ENCODE measurements at places on chromosomes 2 and 18. TPM values are rescaled to one million over a fixed set of nuclear protein-coding genes. Genes with fewer than 3 reads are reported as not detected.
A peak's percentile ranks its signal among the peaks of the same experiment; 100 is the strongest.

DNA sequence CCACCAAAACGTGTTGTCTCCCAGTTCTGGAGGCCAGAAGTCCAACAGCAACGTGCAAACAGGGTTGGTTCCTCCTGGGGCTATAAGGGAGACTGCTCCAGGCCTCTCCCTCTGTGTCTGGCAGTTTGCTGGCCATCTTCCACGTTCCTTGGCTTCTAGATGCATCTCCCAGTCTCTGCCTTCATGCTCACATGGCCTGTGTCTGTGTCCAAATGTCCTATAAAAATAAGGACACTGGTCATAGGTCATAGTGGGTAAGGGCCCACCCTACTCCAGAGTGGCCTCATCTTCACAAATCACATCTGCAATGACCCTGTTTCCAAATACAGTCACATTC, 69.4 kb upstream of the TAF1B start:
- DNase-seq = no peak

Gene POTEF
- not detected for total RNA-seq

DNA sequence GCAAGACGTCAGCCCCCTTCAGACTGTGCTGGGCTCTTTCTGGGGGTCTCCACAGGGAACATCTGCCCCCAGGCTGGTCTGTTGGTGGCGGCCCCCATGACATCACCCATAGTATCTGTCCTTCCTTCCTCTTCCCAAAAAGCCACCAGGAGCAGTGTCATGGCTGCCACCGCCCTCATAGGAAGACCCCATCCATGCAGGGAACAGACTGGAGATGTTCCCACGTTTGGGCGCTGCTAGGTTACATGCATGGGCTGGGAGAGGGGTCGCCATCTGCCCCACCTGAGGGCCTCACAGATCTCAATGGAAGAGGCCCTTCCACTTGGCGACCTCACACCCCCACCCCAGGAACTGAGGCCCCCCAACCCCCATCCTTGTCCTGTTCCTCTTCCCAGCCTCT, 5.1 kb downstream of the SPATA3 start:
- DNase-seq = no peak

Gene VAMP5
- total RNA-seq = 58.5 TPM

Gene ABCG8
- not detected for total RNA-seq

GRCh38 chr2:155965415-155966063, 367.0 kb downstream of the NR4A2 start:
- no peak for DNase-seq

DNA sequence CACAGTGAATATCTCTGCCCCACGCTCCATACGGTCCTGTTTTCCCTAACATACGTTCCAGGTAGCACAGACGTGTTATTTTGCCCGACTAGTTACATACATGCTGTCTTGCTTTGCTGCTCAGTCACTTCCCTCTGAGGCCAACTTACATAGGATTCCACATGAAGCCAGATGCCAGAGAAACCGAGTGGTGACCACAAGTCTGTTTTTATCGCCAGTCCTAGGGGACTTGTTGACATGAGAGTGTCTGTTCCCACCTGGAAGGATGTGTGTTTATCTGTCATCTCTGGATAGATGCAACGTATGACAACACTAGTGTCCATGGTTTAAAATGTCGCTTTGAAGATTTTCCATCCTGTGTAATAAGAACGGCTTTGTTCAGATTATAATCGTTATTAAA, 32.6 kb downstream of the PMAIP1 start:
- no peak for DNase-seq

DNA sequence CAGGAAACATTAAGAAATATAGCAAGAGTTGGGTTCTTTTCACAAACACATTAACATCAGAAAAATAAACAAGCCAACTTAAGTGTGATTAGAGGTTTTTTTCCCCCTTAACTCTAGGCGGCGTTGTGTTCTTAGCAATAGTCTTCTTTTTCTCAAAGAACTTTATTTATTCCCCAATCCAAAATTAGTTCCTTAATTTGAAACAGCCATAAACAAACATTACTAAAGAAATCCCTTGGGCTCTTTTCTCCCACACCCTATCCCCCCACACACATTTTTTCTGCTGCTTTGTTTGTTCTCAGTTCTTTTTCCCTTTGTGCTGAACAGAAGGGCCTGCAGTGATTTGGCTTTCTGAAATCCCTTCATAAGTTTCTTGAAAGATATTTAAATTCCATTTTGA, 13.2 kb upstream of the MYO1B start:
- DNase-seq = no peak

DNA sequence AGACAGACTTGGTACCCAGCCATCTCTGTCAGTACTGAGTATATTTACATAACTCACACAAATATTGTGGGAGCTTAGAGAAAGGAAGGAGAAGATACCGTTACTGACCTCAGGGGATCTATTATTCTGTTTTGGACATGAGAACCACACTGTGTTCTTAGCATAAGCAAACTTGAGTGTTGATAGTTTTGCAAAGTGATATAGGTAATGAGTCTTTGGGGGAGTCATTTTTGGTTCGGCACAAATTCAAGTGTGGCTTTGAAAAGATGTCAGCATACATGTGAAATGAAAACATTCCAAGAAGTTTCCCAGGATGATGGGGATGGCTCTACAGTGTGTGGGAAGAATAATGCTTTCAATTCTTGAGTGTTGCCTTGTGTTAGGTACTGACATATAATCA, 24.1 kb downstream of the SMARCAL1 start:
- no peak for DNase-seq

DNA sequence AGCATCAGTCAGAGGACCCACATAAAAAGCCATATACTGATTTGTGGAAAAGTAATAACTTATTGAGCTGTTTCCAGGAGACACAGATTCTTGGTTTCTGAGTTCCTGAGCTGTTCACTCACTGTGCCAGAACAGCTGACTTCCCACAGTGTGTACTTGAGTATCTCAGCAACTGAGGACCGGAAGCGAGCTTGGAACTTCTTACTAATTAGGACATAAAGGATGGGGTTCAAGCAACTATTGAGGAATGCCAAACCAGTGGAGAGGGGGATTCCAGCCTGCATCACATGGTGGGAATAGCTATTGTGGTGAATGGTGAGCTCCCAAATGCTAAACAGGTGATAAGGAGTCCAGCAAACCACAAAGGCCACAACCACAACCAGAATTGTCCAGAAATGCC, 16.4 kb downstream of the EEF1B2 start:
- DNase-seq = no peak

DNA sequence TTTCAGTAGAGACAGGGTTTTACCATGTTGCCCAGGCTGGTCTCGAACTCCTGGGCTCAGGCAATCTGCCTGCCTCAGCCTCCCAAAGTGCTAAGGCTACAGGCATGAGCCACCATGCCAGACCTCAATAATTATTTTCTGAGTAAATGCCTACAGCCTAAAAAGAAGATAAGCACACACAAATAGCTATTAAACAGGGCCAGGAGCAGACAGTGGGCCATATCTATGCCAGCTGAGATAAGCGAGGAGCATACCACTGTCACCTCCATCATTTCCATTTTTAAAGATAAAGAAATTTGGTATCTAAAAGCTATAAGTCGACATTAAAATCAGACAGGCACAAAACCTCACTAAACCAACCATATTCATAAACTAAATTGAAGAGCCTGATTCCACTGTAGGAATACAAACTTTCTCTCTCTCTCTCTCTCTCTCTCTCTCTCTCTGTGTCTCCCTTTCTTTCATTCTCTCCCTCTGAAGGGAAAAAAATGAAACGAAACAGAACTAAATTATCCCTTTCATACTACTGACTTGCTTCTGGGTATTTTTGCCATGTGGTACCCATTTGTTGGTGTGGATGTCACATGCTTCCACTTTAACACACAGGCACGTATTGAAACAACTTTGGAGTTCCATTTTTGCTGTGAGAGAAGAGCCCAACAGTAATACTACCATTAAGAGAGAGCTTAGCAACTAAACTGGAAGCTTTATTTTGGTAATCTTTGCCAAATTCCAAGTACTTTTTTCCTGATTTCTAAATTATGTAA, 51.0 kb downstream of the FARSB start:
- DNase-seq = no peak

- no peak for DNase-seq
Measured at GRCh38 chr2:107264184-107264583, 378.2 kb upstream of the ST6GAL2 start.

- DNase-seq = no peak
Measured at GRCh38 chr2:16952805-16953204, 287.2 kb upstream of the CYRIA start.

- DNase-seq = no peak
Measured at GRCh38 chr2:198162276-198162675, 357.9 kb downstream of the PLCL1 start.

- DNase-seq = no peak
Measured at GRCh38 chr2:104904889-104905288, 51.0 kb downstream of the POU3F3 start.

DNA sequence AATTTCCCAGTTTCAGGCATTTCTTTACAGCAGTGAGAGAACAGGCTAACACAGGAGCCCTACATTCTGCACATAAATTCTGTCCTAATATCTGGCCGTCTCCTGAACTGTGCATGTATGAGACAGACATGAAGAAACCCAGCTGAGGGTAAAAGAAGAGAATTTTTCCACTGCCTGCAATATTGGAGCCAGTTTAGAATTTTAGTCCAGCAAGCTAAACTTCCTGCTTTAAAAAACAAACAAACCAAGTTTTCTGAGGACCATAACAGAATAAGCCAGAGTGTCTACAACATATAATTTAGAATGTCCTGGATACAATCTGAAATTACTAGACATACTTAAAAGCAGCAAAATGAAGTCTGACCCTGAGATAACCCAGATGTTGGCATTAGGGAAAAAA, 215.1 kb upstream of the KLHL29 start:
- no peak for DNase-seq

DNA sequence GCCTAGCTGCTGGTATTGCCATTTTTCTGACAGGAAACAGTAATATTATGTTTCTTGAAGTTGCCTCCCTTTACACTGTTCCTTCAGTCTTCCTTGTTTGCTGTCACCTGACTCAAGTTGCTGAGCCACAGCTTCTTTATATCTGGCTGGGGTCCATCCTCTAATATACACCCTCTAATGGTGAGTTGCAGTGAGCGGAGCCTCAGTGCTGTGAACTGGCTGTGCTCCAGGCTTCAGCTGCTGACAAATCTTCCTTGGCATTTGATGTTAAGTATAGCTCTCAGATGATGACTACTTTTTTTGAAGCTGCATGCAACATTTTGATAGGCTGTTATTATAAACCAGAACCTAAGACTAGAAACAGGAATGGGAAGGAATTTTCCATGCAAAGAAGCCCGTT, 366.7 kb downstream of the NUP35 start:
- DNase-seq = no peak

DNA sequence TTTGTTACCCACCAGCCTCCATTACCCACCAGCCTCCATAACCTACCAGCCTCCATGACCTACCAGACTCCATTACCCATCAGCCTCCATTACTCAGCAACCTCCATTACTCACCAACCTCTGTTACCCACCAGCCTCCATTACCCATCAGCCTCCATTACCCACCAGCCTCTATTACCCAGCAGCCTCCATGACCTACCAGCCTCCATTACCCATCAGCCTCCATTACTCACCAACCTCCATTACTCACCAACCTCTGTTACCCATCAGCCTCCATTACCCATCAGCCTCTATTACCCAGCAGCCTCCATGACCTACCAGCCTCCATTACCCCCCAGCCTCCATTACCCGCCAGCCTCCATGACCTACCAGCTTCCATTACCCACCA, 133.3 kb upstream of the HS6ST1 start:
- DNase-seq = no peak

GRCh38 chr2:71465961-71466300, 12.6 kb downstream of the DYSF start:
- no peak for DNase-seq

- DNase-seq = no peak
Measured at GRCh38 chr2:37820471-37820986, 104.6 kb upstream of the RMDN2 start.

DNA sequence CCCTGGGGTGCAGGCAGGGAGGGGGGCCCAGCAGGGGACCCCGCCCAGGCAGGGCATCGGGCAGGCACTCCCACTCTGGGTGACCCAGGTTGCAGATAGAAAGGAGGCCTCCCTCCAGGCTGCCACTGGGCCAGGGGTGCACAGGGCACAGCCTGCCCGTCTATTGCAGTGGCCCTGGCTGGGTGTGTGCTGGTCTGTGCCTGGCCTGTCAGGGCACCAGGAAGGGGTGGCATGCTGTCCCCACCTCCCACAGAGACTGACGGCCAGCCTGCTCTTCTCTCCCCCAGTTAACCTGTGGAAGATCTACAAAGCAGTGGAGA, 12.9 kb downstream of the ARID5A start:
- DNase-seq = peak; percentile 58

DNA sequence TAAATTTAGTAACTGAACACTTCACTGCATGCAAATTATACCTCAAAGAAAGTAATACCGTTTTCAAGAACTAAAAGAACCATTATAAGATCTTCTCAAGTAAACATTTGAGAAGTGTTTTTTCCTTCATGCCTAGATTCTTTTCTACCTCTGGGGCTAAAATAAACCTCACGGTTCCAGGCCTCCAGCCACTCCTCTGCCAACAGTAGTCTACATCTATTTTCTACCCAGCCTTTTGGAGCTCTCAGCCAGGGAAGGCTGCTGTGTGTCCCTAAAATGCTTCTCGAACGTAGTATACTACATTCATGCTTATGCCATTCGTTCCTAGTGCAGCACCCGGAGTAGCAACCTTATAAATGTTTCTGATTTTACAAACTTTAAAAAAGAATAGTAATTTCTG, 219.7 kb downstream of the AFF3 start:
- DNase-seq = no peak

GRCh38 chr2:84234103-84234502, 225.0 kb downstream of the SUCLG1 start:
- no peak for DNase-seq

GRCh38 chr2:216944733-216945132, 84.9 kb upstream of the TNP1 start:
- DNase-seq = no peak

DNA sequence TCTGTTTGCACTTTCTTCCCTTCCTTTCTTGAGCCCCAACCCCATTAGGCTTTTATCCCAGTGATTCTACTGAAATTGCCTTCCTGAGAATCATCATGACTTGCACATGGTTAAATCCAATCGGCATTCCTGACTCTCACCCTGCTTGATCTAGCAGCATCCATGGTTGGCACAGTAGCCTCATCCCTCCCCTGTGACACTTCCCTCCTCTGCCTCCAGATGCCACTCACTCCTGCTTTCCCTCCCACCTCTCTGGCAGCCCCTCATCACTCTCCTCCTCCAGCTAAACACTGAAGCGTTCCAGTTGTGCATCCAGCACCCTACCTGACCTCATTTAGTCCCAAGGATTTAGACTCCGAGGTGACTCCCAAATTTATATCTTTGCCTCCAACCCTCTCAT, 114.7 kb downstream of the GALNT14 start:
- DNase-seq = no peak

DNA sequence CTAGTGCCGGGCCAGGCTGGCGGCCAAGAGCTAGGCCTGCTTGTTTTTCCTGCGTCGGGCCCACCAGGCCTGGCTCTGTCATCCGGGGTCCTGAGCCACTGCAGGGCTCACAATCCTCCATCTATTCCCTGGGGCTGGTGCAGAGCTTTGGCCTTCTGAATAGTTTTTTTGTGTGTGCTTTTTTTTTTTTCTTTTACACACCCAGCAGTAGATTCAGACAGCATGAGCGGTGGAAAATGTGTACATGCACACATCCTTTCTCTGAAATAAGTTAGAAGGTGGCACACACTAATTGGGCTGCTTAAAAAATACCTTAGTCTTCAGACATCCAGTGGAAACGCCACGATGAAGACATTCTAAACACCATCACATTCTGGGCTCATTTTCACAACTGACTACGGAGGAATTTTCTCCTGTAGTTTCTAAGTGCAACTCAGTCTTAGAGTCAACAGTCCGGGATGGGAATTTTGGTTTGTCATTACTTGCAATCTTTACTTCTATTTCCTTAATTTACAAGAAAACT, 6.1 kb downstream of the ZFP36L2 start:
- DNase-seq = no peak

Gene SERPINB13
- not detected for total RNA-seq

Measured in spleen (tissue), 13 donors.